ENCODE measurements at places on chromosomes 2 and 18.
A peak's percentile ranks its signal among the peaks of the same experiment; 100 is the strongest.

DNA sequence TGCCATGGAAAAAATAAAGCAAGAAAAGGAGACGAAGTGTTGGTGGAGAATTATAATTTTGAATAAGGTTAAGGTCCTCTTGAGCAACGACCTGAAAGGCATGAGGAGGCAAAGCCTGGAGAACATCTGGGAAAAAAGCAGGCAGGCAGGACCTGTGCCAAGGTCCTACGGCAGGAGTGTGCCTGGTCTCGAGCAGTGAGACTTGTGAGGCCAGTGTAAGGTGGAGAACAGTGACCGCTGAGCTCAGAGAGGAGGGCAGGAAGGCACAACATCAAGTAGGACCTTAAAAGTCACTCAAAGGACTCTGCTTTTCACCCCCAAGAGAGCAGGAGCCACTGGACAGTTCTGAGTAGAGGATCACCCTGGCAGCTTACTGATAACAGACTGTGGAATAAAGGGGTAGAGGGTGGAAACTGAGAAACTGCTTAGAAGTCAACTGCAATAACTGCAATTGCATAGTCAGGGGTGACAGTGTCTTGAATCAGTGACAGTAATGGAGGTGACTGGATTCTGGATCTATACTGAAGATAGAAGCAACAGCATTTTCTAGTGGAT is 3.5 kb downstream of the NOL10 start:
- DNase-seq = no peak

DNA sequence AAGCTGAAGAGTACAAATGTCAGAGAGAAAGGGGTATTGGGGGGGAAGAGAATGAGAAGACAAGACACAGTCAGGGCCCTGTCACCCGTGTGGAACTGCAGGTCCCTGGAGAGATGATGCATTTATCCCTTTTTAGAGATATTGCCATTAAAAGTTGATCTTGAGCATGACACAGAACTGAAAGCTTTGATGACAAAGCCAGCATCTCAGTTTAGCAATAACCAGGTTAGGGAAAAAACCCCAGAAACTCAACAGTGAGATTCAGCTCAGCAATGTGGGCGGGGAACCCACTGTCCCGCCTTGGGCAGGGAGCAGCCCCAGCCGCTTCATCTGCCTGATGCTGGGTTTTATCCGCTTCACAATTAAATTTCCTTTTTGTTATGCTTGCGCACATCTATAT is 181.1 kb downstream of the NEDD4L start:
- DNase-seq = no peak

DNA sequence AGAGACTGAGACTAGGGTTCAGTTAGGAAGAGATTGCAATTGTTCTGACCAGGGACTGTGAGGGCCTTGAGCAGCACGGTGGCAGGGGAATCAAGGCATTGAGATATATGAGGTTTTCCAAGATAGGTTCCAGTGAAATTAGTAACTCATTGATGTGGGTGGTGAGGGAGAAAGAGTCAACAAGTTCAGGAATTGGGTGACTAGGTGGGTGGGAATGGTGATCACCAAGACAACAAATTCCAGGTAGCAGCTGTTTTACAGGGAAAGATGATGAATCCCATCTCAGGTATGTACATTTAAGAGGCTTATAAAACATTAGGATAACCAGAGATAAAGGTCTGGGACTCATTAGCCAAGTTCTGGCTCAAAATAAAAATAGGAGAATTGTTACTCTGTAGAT is 251.5 kb upstream of the MGAT5 start:
- DNase-seq = no peak

GRCh38 chr2:202944816-202945215 is 32.7 kb downstream of the CARF start:
- no peak for DNase-seq

DNA sequence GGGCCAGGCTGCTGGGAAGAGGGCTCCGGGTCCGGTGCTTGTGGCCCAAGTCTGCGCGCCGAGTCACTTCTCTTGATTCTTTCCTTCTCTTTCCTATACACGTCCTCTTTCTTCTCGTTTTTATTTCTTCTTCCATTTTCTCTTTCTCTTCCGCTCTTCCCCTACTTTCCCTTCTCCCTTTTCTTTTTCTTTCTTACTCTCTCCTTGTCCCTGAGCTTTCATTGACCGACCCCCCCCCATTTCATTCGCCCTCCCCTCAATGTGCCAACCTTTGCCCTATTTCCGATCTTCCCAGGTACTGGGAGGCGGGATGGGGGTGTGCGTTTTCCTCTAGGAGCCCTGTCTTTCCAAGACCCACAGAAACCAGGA is 1.8 kb downstream of the ONECUT2 start:
- DNase-seq = no peak

GRCh38 chr2:120539937-120540718 is 194.2 kb downstream of the INHBB start:
- DNase-seq = peak; percentile 96

DNA sequence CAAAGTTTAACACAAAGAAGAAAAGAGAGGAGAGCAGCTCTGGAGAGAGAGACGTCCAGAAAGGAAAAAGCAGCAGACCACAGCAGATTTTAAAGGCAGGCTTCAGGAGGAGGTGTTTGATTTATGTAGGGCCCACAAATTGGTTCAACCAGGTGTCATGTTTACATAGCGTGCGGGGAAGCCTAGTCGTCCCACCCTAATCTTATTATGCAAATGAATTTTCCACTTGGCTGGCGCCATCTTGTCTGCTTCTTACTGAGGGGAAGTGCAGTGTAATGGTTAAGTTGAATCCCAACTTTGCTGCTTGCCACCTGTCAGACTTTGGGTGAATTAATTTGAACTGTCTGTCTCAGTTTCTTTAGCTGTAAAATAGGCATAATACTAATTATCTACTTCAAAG is 282.4 kb upstream of the CYRIA start:
- DNase-seq = no peak

DNA sequence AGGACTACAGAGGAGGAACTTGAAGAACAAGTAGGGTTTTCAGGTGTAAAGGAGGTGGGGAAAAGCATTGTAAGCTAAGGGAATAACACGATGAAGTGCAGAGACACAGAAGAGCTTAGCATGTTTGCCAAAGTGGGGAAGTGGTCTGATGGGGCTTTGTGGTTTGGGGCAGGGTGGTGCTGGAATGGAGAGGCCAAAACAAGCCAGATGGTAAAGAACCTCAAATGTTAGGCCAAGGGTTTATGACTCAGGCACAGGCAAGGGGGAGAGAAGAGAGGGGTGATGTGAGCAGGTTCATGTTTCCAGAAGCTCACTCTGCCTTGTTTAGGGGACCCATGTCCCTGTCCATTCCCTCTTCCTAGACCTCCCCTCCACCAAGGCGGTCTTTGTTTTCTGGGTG is 104.5 kb upstream of the YWHAQ start:
- DNase-seq = no peak

- peak; percentile 26 for DNase-seq
These were observed 188.6 kb downstream of the CD226 start for GRCh38 chr18:69759046-69759445.

DNA sequence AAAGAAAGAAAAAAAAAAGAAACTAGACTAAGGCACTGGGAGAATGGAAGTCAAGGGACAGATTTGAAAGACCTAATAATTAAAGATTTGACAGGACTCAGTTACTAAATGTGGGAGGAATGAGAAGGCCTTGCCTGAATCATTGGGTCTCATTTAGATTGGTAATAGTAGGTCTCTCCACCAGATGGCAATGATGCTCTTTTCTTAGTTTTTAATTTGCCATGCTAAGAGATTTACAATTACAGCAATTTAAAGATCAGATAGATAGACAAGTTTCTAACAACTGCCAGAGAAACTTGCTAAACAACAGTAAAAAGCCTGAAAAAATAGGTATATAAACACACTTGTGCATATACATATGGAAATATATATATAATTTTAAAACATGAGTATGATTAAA is 153.0 kb downstream of the TMEM247 start:
- DNase-seq = peak; percentile 66

DNA sequence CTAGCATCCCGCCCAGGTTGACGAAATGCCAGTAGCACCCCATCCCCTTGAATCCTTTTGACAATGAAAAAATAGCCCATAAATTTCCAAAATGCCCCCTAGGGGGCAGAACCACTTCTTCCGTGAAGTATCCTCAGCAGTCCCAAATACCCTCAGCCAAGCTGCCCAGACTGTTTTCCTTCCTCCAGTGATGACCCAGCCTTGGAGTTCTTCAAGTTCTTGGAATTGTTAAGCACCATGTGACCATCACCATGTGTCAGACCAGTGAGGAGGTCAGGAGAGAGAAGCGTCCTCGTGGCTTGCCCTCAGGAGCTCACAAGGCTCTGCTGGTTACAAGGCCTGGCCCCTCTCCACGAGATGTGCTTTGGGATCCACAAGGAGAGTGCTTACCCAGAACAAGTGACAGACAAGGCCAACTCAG is 1.4 kb upstream of the SLC23A3 start:
- DNase-seq = peak; percentile 82
